ENCODE measurements at places on chromosomes 7 and 10.

- no peak for DNase-seq
Observed at GRCh38 chr7:158068853-158069252, 518.8 kb downstream of the PTPRN2 start.

GRCh38 chr10:58266003-58266825, 1.5 kb downstream of the IPMK start:
- no peak for DNase-seq

DNA sequence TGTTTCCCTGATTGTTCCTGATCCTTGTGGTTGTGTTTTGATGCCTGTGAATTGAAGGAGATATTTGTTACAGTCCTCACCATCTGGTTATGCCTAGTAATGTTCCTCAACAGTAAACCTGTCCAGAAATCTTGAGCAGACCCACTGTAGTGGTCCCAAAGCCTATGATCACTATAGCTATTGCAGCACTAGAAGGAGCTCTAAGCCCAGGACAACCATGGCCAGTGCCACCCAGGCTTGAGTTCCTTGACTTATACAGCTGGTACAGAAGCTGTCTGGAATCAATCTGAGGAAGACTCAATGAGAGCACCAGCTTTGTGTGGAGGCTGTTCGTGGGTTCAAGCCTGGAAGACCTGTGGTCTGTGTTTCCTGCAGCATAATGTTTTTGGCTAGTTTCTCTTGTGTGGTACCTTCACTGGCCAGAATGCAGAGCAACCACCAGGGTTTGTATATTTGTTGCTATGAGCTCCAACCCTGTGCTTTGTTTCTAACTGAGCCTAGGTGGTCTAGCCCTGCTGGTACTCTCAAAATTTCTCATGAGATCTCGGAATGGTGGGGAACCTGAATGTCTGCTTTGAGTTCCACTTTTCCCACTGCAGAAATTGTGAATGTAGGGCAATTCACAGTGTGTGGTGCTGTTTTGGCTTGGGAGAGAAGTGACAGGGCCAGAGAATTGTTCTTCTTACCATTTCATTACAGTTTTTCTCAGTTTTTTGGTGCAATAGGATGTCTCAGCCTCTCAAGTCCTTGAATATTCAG, 355.2 kb downstream of the SUGCT start:
- no peak for DNase-seq

DNA sequence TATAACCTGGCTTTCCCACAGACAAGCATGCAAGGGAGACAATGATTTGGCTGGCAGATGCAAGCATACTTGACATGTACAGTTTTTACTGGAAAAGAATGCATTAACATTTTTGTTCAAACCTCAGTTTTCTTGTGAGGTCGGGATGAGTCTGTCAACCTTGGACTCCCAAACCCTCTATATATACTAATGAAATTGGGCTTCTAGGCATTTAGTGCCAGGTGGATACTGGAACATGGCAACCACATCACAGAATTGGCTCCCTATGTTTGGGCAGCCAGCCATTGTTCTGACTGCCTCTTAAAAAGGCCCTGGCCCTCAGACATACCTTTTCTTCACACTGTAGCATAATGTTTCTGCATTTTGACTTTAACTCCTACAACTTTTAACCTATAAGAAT, 39.1 kb downstream of the CDK6 start:
- no peak for DNase-seq
